ENCODE measurements at places on chromosomes 7 and 10.

- DNase-seq, result no peak
Measured at GRCh38 chr10:75904499-75905283, 473.3 kb downstream of the LRMDA start.

GRCh38 chr7:80100254-80100653 lies 34.4 kb upstream of the GNAI1 start:
- no peak for DNase-seq

DNA sequence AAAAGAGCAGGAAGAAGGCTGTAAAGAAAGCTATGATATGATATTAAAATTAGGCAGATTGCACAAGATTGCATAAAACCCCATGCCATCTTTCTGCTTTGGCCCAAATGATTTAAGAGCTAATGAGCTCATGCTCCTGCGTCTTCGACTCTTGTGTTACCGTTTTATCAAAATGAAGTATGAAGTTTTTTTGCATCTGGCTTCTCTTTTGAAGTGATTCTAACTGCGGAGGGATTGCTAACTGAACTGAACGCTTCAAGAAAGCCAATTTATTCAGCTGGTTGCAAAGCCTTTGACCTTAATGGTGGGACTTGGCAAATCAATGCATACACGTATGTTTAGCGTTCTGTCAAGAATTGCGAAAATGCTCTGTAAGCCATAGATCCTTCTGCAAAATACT lies 282.9 kb downstream of the TWIST1 start:
- DNase-seq, result no peak

- DNase-seq, result peak; percentile 41
Measured at GRCh38 chr10:132654708-132655661, 117.4 kb downstream of the INPP5A start.

GRCh38 chr7:142455392-142455791 lies 197.5 kb upstream of the PRSS58 start:
- no peak for DNase-seq

- DNase-seq, result no peak
Measured at GRCh38 chr10:109892117-109892516, 31.2 kb downstream of the XPNPEP1 start.

- DNase-seq, result no peak
Measured at GRCh38 chr10:105733924-105734323, 1092.8 kb downstream of the SORCS3 start.
